ENCODE measurements at places on chromosomes 12 and 14. TPM values are rescaled to one million over a fixed set of nuclear protein-coding genes. Genes with fewer than 3 reads are reported as not detected.

The DDN gene
- total RNA-seq: not detected

DNA sequence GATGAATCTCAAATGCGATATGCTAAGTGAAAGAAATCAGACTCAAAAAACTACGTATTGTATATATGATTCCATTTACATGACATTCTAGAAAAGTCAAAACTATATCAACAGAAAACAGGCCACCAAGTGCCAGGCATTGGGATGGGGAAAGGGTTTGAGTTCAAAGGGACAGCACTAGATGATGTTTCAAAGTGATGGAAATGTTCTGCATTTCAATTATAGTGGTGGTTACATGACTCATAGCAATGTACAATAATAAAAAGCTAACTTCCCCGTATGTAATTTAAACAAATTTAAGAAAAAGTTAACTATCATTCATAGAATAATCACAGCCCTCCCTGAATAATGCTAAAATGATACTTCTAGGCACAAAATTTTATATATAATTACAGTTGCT, 13.5 kb downstream of the HECTD1 start:
- H3K27me3 ChIP-seq: no peaks in the 10 kb centered on the region
- no peak for DNase-seq
- no peak overlapping the region for H3K4me3 ChIP-seq

GRCh38 chr12:87425942-87426554, 603.2 kb downstream of the C12orf50 start:
- no peak for DNase-seq
- H3K4me1 ChIP-seq: no peaks in the 10 kb centered on the region
- H3K36me3 ChIP-seq: no peaks in the 10 kb centered on the region

GRCh38 chr14:35992816-35993683, 166.9 kb downstream of the BRMS1L start:
- no peaks in the 10 kb centered on the region for H3K36me3 ChIP-seq
- H3K4me1 ChIP-seq: no peaks in the 10 kb centered on the region
- H3K4me3 ChIP-seq: no peak overlapping the region
- H3K27me3 ChIP-seq: no peaks in the 10 kb centered on the region
- H3K27ac ChIP-seq: no peak overlapping the region
- no peak for DNase-seq

The OGFOD2 gene
- 1.7 TPM for total RNA-seq

The PPP4R4 gene
- 11.7 TPM for total RNA-seq

The CISTR gene
- total RNA-seq: not detected

- peaks cover 50% of the 10 kb centered on the region for H3K4me1 ChIP-seq
- H3K4me3 ChIP-seq: no peak overlapping the region
- no peak for DNase-seq
Measured at GRCh38 chr14:63512861-63513260, 30.3 kb downstream of the PPP2R5E start.

Measured in stomach (tissue), 19 donors.